ENCODE measurements at places on chromosomes 2 and 18.
A peak's percentile ranks its signal among the peaks of the same experiment; 100 is the strongest.

DNA sequence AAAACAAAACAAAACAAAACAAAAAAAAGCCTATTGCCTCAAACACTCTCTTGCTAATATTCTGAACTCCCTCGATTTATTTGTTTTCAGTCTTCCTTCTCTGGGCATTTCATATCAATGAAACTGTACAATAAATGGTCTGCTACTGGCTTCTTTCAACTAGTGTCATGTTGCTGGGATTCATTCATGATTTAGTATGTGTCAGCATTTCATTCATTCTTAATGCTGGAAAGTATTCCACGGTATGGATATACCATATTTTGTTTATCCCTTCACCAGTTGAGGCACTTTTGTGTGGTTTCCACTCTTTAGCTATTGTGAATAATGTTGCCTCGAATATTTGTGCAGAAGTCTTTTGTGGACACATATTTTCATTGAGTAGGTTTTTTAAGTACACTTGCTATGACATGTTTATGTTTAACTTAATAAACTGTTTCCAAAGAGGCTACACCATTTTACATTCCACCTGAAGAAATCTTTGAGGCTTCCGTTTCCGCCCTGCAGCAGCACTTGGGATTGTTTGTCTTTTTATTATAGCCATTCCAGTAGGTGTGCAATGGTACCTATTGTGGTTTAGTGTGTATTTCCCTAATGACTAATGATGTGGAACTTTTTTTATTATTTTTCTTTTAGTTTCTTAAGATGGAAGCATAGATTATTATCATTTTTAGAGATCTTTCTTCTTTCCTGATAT, 543.6 kb upstream of the SOX11 start:
- DNase-seq, result no peak

DNA sequence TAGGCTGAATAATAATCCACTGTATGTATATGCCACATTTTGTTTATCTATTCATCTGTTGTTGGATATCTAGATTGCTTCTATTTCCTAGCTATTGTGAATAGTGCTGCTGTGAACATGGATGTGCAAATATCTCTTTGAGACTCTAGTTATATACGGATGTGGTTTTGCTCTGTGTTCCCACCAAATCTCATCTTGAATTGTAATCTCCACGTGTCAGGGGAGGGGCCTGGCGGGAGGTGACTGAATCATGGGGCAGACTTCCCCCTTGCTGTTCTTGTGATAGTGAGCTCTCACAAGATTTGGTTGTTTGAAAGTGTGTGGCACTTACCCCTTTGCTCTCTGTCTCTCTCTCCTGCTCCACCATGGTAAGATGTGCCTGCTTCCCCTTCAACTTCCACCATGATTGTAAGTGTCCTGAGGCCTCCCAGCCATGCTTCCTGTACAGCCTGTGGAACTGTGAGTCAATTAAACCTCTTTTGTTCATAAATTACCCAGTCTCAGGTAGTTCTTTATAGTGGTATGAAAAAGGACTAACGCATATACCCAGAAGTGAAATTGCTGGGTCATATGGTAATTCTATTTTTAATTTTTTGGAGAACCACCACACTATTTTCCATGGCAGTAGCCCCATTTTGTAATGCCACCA, 86.1 kb upstream of the UPP2 start:
- DNase-seq, result no peak

DNA sequence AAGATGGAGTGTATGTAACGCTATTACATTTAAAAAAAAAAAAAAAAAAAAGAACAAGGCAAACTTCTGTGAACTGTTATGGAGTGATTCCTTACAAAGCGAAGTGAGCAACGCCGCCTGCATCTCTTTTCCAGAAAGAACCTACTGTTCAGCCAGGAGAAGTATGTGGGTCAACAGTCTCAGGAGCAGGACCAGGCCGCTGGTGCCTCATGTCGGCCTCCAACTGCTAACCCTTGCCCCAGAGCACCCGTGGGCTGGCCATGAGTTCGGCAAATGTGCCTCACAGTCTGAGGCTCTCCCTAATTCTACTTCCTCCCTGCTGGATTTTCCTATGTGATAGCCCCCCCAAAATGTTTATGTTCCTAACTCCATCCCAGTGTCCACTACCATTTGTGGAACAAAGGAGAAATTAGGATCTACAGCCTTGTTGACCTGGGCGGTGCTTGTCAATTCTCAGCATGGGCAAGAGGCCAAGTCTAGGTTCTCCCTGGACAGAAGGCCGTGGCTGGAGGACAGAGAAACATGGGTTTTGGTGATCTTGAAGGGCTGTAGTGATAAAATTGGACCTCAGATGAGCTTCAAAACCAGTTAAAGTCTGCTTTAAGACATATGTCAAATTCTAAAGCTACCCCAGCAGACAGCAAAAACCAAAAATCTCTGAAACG, 15.9 kb downstream of the FAM168B start:
- DNase-seq, result no peak

DNA sequence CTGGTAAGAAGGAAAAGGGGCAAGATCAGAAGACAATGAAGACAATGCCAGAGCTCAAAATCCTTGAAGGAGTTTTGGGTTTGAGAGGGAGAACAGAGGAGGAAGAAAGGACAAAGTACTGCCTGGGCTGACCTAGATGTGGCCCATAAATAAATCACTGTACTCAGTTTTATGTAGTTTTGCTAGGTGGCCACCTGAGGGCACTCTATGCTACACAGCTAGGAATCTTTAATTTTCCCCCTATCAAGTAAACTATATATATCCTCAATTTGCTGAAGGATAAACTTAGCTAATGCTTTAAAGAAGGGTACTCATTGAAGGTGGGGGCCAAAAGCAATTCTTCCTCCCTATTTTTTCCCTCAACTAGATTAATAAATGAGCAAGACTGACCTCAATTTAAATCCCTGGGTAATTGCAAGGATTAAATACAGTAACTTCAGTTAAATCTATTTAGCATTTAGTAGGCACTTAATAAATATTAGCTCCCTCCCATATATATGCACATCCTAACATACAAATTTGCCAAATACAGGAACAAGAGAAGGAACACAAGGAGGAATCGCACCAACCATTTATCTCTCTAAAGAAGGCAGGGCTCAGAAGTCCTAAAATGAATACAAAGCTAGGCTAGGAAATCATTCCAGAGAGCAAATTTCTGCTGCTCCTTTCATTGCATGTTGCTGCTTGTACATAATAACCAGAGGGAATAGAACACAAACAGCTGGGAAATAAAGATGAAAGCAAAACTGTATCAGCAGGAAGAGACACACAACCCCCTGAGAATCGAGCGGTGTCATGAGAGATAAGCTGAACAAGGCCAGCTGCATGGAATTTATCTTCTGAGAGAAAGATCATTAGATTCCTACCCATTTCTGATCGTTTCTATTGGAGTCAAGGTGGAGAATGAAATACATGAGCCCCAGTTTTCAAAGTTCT, 540.1 kb downstream of the NRXN1 start:
- no peak for DNase-seq

DNA sequence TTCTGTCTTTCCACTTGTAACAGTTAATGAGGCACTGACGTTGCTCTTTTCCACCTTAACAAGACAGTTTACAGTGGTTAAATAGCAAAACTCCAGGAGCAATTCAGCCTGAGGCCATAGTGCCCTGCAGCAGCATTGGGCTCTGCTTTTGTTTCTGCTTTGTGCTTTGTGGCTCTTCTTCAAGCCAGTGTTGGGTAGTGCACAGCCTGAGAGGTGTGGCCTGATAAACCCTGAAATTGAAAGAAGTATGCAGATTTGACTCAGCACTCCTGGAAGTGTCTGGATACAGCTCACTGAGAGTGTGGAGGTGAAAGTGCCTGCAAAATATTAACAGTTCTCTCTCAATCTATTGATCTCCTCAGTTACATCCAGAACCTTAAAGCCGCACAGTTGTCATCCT, 63.0 kb downstream of the STK25 start:
- no peak for DNase-seq

DNA sequence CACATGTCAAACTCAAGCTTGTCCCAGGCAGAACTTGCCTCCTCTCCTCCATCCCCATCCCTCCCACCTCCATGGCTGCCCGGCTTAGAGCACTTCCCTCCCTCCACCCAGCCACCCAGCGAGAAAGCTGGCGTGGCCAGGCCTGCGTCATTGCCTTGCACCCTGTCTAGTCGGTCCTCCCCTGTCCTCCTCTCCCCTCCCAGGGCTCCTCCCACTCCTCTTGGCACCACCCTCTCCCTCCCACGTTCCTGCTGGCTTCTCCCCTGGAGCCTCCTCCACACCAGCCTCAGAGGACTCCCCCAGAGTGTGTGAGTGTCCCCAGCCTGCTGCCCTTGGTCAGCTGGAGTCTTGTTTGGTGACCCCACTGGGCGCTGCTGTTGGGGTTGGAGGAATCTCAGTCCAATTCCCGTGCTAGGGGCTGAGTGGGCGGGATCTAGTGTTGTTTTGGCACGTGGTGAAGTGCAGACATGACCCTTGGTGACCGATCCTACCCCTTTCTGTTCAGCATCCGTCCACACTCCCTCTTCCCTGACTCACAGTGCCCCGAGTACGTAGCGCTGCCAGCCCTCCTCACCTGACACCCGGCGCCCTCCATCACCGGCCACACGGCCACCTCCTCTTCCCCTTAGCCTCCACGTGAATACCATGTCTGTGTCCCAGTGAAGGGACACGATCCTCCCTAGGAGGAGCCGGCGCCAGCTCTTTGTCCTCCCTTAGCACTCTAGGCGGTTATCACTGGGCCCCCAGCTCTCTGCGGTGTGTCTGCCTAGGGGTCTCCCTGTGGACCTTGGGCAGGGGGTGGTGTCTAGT, 41.4 kb downstream of the ATP6V1C2 start:
- DNase-seq, result no peak

DNA sequence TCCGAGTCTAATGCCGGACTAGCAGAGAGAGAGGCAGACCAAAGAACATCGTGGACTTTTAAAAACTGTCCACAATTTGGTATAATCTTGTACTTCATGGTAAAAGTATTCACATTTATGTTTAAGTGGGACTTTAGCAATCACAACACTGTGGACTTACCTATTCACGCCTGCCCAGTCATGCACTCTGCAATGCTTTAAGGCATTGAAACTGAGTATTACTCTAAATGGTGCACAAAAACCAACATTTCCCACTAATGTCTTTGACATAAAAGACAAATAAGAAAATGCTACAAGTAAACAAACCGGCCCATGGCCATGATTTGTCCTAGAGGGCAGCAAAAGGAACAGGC, 91.3 kb downstream of the ACVR1 start:
- DNase-seq, result no peak

DNA sequence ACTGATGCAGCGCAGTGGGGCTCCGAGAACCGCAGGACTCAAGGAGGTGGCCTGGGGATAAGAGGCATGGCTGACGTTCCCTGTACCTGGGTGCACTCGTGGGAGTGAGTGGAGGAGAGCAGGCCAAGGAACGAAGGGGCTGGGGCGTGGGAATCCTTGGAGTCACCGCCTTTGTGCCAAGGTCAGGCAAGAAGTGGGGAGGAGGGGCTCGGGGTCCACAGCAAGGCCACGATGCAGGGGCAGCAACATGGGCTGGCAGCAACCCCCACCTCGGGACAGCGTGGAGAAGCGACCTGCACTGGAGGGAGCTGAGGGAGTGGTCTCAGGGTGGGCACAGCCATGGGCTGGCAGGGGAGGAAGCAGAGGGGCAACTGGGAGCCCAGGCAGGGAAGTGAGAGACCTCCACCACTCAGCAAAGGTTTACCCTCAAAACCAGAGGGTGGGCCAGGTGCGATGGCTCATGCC, 18.6 kb downstream of the ARID5A start:
- DNase-seq, result no peak

- DNase-seq, result no peak
Observed at GRCh38 chr2:238852206-238852869, 4.5 kb downstream of the TWIST2 start.

GRCh38 chr2:97713296-97714083, at the start of gene ZAP70:
TSS of gene ZAP70 (plus strand) at chr2:97713576. CDS start at chr2:97724037, 10,461 bp downstream.
- DNase-seq, result no peak

DNA sequence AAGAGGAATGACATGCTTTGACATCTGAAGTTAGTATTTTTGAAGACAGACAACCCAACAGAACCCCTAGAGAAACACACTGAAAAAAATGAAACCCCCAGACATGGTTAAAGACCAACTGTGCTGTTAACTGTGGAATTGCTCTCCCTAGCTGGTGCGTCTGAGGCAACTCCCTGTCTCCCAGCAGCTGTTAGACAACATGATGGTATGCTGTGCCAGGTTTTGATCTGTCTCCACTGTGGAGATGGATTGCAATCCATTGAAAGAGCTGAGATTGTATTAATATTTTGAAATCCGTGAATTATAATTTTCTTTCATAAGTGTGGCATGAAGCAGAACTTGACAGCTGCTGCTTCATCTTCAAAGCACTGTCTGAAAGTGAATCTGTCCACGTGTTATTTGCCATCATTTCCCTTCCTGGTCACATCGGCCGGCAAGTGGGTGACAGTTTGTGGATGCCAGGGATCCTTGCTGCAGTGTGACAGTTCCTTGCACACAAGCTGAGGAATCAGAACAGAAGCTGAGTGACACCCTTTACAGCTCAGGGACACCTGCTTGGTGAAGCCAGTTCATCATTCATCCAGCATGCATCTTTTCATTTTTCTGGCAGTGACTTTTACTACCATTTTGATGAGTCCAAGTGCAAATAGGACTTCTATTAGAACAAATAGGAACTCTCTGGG, 58.2 kb upstream of the ACSL3 start:
- DNase-seq, result no peak

DNA sequence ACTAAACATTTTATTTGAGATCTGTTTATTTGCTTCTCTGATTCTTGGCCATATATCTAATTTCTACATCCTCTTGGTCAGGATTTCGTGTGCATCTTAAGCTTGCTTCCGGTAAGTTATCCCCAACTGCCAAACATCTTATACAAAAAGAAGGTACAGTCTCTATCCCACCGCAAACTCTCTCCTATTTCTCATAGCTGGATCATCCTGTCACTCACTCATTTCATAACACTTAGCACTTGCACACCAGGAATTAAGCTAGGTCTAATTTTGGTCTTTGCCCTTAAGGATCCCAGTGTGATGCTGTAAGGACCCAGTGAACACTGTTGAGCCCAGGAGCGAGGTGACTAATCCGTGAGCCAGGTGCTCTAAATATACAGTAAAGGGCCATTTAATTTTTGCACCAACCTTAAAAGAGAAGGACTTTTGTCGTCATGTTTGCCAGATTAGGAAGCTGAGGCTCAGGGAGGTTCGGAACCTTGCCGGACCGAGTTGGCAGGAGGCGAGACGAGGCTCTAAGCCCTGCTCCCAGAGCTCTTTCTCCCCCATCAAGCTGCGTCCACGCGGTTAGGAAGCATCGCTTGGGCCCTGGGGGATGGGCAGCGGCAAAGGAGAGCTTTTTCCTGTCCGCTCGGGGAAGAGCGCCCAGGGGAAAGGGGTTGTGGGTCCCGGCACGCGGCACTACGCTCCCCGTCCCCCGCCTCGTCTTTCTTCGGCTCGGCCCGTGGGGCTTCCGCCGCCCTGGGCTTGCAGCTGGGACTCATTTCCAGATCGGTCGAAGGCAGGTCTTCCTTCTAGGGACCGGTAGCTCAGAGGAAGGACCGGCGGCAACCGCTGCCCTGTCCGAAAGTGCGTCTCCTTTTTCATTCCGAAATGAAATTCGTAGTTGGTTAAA, 4.1 kb upstream of the ITPRIPL1 start:
- DNase-seq, result peak; percentile 33

- no peak for DNase-seq
Observed at GRCh38 chr2:236843161-236843968, 242.3 kb upstream of the COPS8 start.

GRCh38 chr2:196959281-196959680, 32.8 kb upstream of the PGAP1 start:
- no peak for DNase-seq

All from left colon (tissue), 2 donors.